ENCODE measurements at places on chromosomes 1 and 21. TPM values are rescaled to one million over a fixed set of nuclear protein-coding genes. Genes with fewer than 3 reads are reported as not detected.

Gene USP48
- total RNA-seq: 34.9 TPM

Gene AMY2A
- total RNA-seq: not detected

Gene PPFIA4
- total RNA-seq: 0.33 TPM

Gene PPIAL4G
- total RNA-seq: not detected

Gene SH3BGR
- total RNA-seq: 0.33 TPM

Gene CR1L
- 0.33 TPM for total RNA-seq

Gene GUCA2A
- total RNA-seq: not detected

Gene NBPF20
- total RNA-seq: 8.2 TPM

Gene PGBD2
- total RNA-seq: 6.5 TPM

Gene OR2L13
- total RNA-seq: not detected

Gene AGO4
- 14.9 TPM for total RNA-seq

Gene FCRL6
- 0.09 TPM for total RNA-seq

Gene ACTL8
- not detected for total RNA-seq

Gene CFHR5
- total RNA-seq: 3.4 TPM

Gene SLC45A1
- not detected for total RNA-seq
